Activated CD8-positive, alpha-beta memory T cell treated with anti-CD3 and anti-CD28 coated beads, Interleukin-2, amount 10 ng/mL, durations not matched to agents 7 days and 5 days (primary cell): ENCODE measurements at places on chromosomes 5 and 9. TPM values are rescaled to one million over a fixed set of nuclear protein-coding genes. Genes with fewer than 3 reads are reported as not detected.

GRCh38 chr5:149820536-149821510 lies 90.7 kb downstream of the PPARGC1B start:
- no peak for DNase-seq
- H3K4me1 ChIP-seq = no peaks in the 10 kb centered on the region
- no peaks in the 10 kb centered on the region for H3K27me3 ChIP-seq
- H3K27ac ChIP-seq = no peak overlapping the region
- no peak overlapping the region for H3K4me3 ChIP-seq
- H3K36me3 ChIP-seq = no peaks in the 10 kb centered on the region

DNA sequence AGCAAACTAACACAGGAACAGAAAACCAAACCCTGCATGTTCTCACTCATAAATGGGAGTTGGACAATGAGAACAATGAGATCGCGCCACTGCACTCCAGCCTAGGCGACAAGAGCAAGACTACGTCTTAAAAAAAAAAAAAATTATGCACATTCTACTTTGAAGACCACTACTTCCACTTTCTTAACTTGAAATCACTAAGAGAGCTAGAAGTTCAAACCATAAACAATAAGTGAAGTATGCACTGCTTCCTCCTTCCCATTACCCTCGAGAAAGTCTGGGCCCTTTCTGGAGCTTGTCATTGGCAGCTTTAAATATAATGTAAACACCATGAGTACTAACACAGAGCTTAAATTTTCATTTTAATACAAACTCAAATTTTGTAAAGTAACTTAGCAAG lies 94.9 kb downstream of the TLE1 start:
- no peak for DNase-seq
- no peak overlapping the region for H3K27ac ChIP-seq
- H3K27me3 ChIP-seq = no peaks in the 10 kb centered on the region
- no peaks in the 10 kb centered on the region for H3K4me1 ChIP-seq
- H3K36me3 ChIP-seq = no peaks in the 10 kb centered on the region

DNA sequence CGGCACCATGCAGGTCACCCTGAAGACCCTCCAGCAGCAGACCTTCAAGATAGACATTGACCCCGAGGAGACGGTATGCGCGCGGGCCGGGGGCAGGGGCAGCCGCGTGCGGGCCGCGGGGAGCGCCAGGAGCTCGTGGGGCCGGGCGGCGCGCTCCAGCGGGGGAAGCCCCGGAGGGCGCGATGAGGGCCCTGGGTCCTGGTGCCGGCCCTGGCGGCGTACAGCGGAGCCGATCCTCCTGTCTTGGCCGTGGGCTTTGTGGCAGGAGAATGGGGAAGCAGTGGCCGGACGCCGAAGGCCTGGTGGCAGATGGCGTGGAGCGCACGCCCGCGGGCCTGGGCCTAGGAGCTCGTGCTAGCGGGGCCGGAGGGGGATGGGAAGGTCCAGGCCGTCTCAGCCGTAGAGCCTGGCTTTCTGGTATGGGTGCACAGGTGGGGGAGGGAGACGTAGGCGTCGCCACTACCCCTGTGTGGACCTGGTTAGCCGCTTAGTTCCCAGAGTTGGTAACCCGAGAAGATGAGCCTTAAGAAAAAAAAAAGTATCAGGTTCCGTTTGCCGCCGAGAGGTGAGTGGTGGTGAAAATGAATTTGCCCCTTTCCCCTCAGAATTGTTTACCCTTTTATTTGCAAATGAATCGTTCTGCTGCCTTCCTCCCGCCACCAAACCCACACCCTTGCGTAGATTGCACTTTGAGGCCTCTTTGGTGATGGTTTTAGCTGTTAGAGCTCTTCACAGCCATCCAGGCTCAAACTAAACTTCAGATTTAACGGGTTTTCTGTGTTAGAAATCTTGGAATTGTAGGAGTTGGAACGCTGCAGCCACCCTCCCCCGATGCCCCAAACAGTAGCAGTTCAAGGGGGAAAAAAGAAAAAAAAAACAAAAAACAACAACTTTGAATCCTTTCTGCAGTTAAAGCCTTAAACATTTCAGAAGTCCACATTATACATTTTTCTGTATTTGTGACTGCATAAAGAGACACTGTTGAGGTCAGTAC lies 841 bp downstream of the RAD23B start:
- DNase-seq = peak; percentile 85
- H3K27me3 ChIP-seq = no peaks in the 10 kb centered on the region
- peak overlapping the region; percentile 97 for H3K4me3 ChIP-seq

DNA sequence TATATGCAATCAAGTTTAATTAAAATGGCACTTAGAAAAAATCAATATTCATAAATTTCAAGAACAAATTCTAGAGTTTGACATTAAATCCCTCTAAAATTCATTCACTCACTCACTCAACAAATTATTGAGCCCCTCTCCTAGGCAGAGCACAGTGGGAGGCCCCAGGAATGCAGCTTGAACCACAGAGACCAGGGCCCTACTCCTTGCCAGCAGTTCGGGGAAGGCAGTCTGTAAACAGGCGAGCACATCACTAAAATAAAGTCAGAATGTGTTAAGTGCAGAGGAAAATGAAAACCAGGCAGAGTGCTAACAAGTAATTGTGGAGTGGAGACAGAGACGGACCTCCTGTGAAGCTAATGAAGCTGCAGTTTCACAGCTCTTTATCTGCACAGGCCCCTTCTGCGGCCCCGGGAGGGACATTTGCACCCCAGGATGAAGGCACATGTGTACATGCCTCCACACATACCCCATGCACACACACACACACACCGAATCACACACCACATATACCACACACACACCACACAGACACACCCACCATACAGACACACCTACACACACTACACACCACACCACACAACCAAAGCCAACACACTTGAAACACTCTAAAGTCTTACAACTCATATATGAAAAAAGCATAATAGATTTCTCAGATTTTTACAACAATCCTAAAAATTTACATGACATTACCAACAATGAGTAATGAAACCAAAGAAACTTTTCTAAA lies 40.5 kb downstream of the BHMT start:
- DNase-seq = no peak
- no peak overlapping the region for H3K27ac ChIP-seq
- H3K36me3 ChIP-seq = no peaks in the 10 kb centered on the region
- no peaks in the 10 kb centered on the region for H3K4me1 ChIP-seq
- peaks cover 2% of the 10 kb centered on the region for H3K27me3 ChIP-seq
- no peak overlapping the region for H3K4me3 ChIP-seq

DNA sequence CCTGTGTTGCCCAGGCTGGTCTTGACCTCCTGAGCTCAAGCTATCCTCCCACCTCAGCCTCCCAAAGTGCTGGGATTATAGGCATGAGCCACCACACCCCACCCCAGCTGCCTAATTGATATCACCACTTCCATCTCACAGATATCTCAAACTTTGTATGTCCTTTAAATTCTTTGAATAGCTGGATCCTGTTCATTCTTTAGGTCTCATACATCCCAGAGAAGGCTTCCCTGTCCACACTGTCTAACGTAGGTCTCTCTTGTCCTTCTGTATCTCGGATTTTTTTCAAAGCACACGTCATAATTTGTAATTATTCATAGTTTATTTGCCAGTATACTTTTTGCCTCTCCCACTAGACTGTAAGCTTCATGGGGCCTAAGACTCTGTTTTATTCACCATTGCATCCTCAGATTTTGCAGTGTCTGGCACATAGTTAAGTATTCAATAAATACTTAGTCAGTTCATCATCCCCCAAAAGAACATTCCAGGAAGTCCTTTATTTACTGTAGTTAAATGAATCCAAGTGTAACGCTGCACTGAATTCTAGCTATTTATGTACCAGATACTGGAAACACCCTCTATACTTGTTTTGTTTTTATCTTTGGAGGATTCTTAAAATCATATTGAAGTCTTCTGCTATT lies 10.5 kb downstream of the ARSK start:
- H3K4me1 ChIP-seq = no peaks in the 10 kb centered on the region
- H3K27ac ChIP-seq = no peak overlapping the region
- H3K4me3 ChIP-seq = no peak overlapping the region
- peaks cover 2% of the 10 kb centered on the region for H3K36me3 ChIP-seq

The TMED9 gene
- total RNA-seq = 111 TPM

The BARX1 gene
- not detected for total RNA-seq
